Stimulated activated CD4-positive, alpha-beta T cell treated with anti-CD3 and anti-CD28 coated beads, Interleukin-4, amount 100 ng/mL, for 48 hours (primary cell): ENCODE measurements at places on chromosomes 2 and 18.

GRCh38 chr2:50719837-50720696 is 311.9 kb downstream of the NRXN1 start:
- no peak for DNase-seq

GRCh38 chr2:101560780-101561315 is 85.9 kb upstream of the RFX8 start:
- no peak for DNase-seq

GRCh38 chr2:184141866-184142265 is 456.5 kb upstream of the ZNF804A start:
- DNase-seq, result no peak

DNA sequence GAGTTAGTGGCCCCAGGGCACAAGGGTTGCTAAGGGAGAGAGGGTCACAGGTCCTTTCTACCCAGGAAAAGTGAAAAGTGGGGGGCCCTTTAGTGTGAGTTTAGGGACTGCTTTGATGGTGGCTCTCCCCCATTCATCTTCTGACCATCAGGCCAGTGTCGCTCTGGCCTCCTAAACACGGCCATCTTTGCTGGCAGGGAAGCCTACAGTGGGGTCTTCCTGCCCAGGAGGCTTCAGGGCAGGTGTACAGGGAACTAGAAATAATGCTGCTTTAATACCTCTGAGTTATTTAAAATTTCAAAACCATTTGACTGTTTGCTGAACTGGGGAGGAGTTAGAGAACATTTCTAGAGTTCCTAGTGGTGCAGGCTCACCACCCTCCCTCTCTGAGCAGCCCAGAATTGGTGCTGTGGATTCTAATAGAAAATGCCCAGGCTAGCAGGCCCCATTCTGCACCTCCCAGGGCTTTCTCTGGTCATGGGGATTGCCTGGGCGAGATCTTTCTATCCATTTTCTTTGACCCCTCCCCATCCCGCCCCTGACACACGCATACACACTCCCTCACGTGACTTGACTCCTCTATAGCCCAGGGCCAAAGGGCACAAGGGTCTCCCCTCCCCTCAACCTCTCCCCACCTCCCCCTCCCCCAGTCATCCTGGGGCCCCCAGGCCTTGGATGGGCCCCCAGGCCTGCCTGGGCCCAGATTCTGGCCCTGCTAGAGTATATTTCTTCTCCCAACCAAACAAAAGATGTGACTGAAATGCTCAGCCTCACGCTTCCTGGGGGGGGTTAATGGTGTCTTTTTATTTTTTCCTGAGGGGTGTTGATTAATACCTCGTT is 3.1 kb downstream of the PKDCC start:
- DNase-seq, result no peak

- DNase-seq, result no peak
These were observed 15.4 kb downstream of the HJURP start for GRCh38 chr2:233838726-233839446.

DNA sequence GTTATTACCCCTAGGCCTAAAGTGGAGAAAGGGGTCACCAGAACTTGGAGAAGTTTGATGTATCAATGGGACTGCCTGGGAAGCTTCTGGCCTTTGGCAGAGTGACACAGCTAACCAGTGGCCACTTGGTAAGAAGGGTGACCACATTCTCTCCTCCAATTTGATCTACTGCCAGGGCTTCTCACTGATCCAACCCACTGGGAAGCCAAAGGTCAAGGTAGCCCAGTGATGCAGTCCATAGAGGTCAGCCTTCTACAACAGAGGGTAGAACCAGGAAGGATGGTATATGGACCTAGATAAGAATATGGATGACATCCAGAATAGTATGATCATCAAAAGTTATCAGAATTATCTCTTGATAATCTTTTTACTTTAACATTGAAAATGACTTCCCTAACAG is 493.6 kb downstream of the NYAP2 start:
- no peak for DNase-seq
